ENCODE measurements at places on chromosomes 5 and 9.

DNA sequence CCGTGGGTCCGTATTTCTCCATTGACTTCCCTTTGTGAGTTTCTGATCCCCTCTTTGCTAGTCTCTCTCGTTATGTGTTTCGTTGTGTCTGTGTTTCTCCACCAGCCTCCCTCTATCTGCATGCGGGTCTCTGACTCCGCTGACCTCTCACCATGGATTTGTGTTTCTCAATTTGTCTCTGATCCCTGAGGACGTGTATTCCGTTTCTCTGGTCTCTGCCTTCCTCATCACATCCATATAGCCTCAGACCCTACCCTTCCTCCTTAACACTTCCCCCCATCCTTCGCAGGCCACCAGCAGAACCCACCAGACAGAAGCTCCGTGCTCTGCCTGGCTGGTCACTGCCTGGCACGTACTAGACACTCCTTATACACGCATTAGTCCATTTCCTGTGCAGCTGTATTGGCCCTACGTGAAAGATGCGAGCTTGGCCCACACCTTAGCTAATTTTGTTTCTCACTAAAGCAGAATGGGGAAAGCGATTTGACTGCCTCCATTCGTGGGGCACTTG is 631 bp downstream of the B4GALT7 start:
- DNase-seq = no peak

DNA sequence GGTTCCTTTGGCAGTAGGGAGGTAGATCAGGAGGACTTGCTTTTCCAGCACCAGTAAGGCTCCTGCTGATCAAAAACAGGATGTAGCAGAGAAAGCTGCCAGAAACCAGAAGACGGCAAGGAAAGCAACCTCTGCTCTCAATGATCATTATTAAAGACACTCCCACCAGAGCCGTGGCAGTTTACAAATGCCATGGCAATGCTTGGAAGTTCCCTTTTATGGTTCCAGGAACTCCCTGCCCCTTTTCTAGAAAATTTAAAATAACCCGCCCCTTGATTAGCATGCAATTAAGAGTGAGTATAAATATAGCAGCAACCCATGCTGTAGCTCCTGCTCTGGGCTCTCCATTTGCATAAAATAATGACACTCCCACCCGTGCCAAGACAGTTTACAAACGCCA is 16.1 kb downstream of the EQTN start:
- DNase-seq = no peak

- no peak for DNase-seq
Measured at GRCh38 chr5:132215329-132215728, 12.3 kb downstream of the P4HA2 start.

GRCh38 chr5:77641397-77641943 is 3.0 kb upstream of the OTP start:
- DNase-seq = no peak

DNA sequence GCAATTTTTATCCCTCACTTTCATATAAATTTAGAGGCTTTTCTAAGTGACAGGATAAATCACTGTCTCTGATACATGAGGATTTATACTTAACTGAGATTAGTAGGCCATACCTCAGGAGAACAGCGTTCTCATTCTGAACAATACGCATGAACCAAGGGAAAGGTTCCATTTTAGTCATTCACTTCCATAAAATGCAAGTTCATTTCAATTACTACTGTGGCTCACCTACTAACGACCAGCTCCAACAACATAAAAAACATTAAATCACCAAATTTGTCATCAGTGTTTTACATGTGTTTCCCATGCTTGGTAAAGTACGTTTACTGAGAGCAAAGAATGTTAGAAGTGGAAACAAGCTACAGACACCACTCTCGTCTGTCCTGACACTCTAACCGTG is 67.4 kb downstream of the EFNA5 start:
- DNase-seq = no peak

DNA sequence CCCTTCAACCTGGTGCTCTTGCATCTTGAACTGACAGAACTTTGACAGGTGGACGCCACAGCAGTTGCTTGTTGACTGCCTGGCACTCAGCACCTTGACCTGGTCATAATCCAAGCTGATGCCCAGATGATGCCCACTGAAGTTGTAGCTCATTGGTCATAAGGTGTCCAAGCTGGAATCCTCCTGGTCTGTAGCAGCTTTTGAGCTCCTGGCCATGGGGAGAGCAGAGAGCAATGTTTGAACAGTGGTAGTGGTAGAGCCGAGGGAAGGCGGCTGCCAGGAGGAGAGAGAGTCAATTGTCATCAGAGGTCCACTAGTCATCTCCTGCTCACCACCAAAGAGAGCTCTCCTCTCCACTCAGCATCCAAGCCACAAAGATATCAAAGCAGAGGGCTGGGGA is 23.3 kb downstream of the CSF2 start:
- no peak for DNase-seq

- no peak for DNase-seq
Measured at GRCh38 chr5:52784737-52785136, 3.0 kb upstream of the ITGA1 start.

- DNase-seq = no peak
Measured at GRCh38 chr5:61334868-61335615, 3.0 kb downstream of the ZSWIM6 start.

DNA sequence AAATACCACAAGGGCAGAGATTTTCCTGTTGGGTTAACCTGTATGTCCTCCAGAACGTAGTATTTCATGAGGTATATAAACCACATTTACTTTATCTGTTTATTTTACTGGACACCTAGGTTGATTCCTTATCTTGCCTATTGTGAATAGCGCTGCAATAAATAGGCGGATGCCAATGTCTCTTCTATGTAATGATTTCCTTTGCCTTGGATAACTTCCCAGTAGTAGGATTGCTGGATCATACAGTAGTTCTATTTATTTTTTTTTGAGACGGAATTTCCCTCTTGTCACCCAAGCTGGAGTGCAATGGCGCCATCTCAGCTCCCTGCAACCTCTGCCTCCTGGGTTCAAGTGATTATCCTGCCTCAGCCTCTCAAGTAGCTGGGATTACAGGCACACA is 15.6 kb upstream of the TUT7 start:
- DNase-seq = no peak

- DNase-seq = no peak
Measured at GRCh38 chr9:136204838-136205706, at the start of gene LHX3. Gene LHX3 (minus strand): TSS chr9:136205128. CDS start chr9:136205012, 116 bp downstream.

- no peak for DNase-seq
Measured at GRCh38 chr5:22900801-22901310, 47.7 kb upstream of the CDH12 start.

GRCh38 chr5:56918054-56918453 is 8.7 kb downstream of the SETD9 start:
- no peak for DNase-seq

DNA sequence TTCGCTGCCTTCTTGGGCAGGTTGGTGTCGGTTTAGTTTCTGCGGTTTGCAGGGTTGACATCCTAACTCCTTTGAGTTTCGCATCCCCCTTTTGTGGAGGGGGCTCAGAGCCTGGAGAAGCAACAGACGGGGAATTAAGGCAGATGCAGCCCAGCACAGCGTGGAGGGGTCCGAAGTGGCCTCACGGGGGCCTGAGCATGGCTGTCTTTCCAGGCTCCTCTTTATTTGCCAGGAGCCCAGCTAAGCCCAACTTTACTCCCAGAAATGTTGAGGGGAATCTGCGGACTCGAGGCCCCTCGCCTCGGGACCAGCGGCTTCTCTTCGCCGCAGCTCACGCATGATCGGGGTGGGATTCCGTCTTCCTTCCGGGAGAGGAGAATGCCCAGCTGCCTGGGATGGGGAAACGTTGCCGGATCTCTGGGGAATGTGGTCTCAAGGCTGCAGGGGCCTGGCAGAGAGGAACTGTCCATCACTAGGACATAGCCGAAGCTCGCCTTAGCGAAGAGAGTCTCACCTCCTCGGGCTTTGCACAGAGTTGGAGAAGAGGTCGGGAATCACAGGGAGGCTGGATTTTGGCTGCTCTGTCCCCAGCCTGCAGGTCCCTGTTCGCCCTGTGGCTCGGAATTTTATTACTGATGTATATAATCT is 1.3 kb downstream of the RAI14 start:
- DNase-seq = no peak

DNA sequence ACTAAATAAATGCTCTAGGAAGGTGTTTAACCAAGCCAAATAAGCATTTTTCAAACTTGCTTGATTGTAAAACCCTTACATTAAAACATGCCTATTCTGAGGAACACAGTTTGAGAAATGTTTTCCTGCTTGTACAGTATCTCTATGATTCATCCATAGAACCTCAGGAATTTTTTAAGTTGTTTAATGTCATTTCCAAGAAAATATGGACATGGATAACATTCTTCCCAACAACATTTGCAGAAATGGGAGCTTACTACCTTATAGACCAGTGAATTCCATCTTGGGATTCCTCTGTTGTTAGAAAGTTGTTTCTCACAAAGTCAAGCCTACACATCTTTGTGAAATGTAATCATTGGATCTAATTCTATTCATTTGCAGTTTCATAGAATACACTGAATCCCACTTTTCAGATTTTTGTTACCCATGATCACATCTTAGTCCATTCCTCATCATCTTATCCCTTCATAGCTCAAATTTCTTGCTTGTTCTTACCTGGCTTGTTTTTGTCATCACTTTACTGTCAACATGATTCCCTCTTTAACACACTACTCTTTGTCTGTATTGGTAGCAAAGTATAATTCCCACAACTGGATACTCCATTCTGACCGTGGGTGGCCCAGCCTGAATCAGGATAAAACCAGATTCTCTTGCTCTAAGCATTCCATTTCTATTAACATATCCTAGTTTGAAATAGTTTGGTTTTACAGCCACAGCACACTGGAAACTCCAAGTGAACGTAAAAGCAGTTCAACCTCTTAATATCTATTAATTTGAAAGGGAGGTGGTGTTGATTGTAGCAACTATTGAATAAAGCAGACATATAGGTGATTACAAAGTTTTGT is 49.4 kb upstream of the PAPPA start:
- no peak for DNase-seq

GRCh38 chr9:127524373-127524772 is 73.1 kb downstream of the LRSAM1 start:
- DNase-seq = no peak

- no peak for DNase-seq
Measured at GRCh38 chr9:75591972-75592371, 298.5 kb upstream of the PCSK5 start.

DNA sequence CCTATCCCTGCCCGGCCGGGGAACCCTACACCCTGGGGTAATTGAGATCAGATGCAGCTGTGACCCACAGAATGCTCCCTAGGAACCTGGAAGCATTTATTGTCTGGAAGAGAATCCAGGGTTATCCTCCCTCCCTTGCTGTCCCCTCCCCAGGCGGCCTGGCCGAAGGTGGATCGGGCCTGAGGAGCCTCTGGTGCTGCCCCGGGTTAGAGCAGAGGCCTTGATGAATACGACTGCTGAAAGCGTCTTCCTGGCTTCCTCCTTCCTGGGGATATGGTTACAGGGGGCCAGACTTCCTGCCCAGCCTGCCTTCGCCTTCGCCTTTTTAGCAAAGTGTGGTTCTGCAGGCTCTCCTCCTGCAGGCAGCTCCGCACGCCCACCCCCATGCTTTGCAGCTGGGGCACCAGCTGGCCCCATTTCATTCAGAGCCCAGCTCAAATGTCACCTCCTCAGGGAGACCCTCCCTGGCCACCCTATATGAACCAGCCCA is 22.5 kb upstream of the PTGS1 start:
- no peak for DNase-seq

- no peak for DNase-seq
Measured at GRCh38 chr9:123812984-123813383, 116.9 kb downstream of the DENND1A start.

DNA sequence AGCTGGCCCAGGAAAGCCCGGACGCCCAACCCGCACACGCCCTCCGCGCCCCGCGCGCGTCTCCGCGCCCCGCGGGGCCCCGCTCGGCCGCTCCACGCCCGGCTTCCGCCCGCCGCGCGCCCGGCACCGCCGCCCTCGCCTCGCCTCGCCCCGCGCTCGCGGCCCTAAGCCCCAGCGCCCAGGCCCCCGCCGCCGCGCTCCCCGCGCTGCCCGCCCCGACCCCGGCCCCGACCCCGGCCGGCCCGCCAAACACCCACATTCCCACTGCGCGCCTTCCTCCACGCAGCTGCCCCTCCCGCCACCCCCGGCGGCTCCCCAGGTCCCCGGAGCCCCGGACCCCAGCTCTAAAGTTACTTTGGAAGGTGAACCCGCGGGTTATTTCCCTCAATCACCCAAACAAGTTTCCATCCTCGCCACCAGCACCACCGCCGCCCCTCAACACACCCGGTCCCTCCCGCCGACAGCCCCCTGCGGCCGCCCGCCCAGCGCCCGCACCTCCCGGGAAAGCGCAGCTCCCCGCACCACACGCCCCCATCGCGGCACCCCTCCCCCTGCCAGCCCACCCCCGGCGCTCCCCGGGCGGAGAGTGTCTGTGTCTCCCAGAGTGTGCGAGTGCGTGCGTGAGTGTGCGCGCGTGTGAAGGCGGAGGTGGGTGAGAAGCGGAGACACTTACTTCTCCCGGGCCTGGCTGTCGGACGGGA is 439 bp downstream of the SSBP2 start:
- DNase-seq = no peak

GRCh38 chr9:28234133-28234893 is 661.0 kb upstream of the C9orf72 start:
- DNase-seq = no peak

GRCh38 chr9:132443951-132444607 is 34.1 kb downstream of the CFAP77 start:
- no peak for DNase-seq

GRCh38 chr9:12766357-12766756 is 8.5 kb upstream of the LURAP1L start:
- DNase-seq = no peak

DNA sequence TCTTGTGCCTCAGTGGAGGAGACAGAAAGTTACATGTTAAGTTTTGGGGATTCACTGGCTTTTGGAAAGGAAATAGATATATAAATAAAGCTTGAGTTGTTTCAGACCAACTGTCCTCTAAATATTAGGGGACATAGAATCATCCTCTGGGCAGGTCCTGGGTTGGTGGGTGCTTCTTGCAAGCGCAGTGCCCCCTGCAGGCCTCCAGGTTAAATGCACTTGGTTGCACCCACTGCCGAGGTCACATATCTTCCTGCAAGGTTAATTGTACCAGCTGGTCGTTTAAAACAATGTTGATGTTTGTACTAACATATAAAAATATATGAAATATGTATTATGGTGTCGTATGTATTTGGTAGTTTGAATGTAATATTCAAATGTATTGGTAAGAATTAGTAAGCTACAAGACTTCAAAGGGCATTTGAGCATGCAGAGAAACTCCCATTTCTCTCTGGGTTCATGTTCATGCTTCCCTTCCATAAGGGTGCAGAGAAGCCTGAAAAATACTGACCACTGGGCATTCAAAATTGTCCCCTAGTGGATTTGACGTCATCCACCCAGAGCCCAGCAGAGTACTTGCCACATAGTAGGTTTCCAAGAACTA is 87.0 kb downstream of the ZNF618 start:
- peak; percentile 1 for DNase-seq

- no peak for DNase-seq
Measured at GRCh38 chr9:22228542-22228941, 218.1 kb upstream of the DMRTA1 start.

- DNase-seq = no peak
Measured at GRCh38 chr5:146682899-146683532, 167.0 kb upstream of the GPR151 start.

- no peak for DNase-seq
Measured at GRCh38 chr5:151051066-151051930, 29.5 kb downstream of the TNIP1 start.

GRCh38 chr9:134550584-134550983 is 91.0 kb upstream of the COL5A1 start:
- no peak for DNase-seq
